Skin of body (tissue), 3 donors: ENCODE measurements at places on chromosomes 5 and 9. TPM values are rescaled to one million over a fixed set of nuclear protein-coding genes. Genes with fewer than 3 reads are reported as not detected.

- no peak for DNase-seq
Measured at GRCh38 chr5:169649486-169649885, 12.4 kb downstream of the DOCK2 start.

- DNase-seq, result no peak
Measured at GRCh38 chr5:96144289-96144688, 182.6 kb upstream of the ELL2 start.

OTULINL gene
- 7.5 TPM for total RNA-seq

SLCO4C1 gene
- total RNA-seq, result 4.2 TPM
